ENCODE measurements at places on chromosomes 6 and 20. TPM values are rescaled to one million over a fixed set of nuclear protein-coding genes. Genes with fewer than 3 reads are reported as not detected.
A peak's percentile ranks its signal among the peaks of the same experiment; 100 is the strongest.

GRCh38 chr6:10886691-10887502 is at the start of gene SYCP2L:
SYCP2L (plus strand) TSS chr6:10887052; CDS start chr6:10887127, 75 bp downstream.
- H3K27me3 ChIP-seq: peaks cover 46% of the 10 kb centered on the region
- peak; percentile 29 for DNase-seq
- peaks cover 5% of the 10 kb centered on the region for H3K4me1 ChIP-seq
- H3K27ac ChIP-seq: peak within 1 kb of the TSS; percentile 96

DNA sequence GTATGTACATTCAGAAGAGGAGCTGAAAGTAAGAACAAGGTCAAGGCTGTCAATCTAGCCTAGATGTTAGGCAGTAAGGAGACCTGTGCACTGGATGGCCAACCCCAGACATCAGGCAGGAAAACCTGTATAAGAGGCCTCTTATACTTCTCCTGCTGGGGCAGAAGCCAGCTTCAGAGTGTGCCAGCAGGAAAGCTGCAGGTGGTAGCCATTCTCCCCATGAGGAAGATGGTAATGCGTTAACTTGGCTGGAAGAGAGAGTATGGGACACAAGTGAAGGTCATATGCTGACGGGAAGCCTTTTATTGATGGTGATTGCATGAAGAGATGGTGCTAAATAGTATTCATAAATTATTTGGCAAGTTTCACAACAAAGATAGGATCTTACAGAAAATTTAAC is 20.6 kb downstream of the NHLRC1 start:
- H3K4me1 ChIP-seq: no peaks in the 10 kb centered on the region
- H3K27ac ChIP-seq: no peak overlapping the region
- H3K27me3 ChIP-seq: peaks cover 2% of the 10 kb centered on the region
- H3K4me3 ChIP-seq: no peak overlapping the region

GRCh38 chr6:39867592-39867991 is 66.7 kb downstream of the MOCS1 start:
- DNase-seq: no peak
- H3K36me3 ChIP-seq: no peaks in the 10 kb centered on the region
- no peaks in the 10 kb centered on the region for H3K4me1 ChIP-seq
- no peak overlapping the region for H3K27ac ChIP-seq
- H3K27me3 ChIP-seq: no peaks in the 10 kb centered on the region
- no peak overlapping the region for H3K4me3 ChIP-seq

DNA sequence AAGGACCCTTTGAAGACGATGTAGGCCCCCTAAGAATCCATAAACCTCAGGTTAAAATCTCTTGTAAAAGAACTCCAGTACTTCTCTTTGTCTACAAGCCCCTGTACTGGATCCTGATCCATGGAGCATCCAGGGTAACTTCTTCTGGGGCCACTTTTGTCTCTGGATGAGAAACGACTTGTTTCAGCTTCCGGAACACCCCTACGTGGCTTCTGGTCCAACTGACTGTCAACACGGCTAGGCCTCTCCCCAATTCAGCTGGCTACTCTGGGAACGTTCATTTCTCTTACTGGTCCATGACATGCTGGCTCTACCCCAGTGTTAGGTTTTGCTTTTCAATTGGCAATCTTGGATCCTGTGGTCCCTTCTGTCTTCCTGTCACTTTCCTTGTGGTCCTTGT is 198.0 kb downstream of the BACH2 start:
- H3K27ac ChIP-seq: no peak overlapping the region
- H3K27me3 ChIP-seq: no peaks in the 10 kb centered on the region
- H3K4me1 ChIP-seq: no peaks in the 10 kb centered on the region
- H3K4me3 ChIP-seq: no peak overlapping the region
- DNase-seq: no peak

GRCh38 chr6:95723638-95724037 is 146.3 kb downstream of the MANEA start:
- no peak overlapping the region for H3K4me3 ChIP-seq
- H3K27me3 ChIP-seq: no peaks in the 10 kb centered on the region
- no peak overlapping the region for H3K27ac ChIP-seq
- H3K36me3 ChIP-seq: no peaks in the 10 kb centered on the region

DNA sequence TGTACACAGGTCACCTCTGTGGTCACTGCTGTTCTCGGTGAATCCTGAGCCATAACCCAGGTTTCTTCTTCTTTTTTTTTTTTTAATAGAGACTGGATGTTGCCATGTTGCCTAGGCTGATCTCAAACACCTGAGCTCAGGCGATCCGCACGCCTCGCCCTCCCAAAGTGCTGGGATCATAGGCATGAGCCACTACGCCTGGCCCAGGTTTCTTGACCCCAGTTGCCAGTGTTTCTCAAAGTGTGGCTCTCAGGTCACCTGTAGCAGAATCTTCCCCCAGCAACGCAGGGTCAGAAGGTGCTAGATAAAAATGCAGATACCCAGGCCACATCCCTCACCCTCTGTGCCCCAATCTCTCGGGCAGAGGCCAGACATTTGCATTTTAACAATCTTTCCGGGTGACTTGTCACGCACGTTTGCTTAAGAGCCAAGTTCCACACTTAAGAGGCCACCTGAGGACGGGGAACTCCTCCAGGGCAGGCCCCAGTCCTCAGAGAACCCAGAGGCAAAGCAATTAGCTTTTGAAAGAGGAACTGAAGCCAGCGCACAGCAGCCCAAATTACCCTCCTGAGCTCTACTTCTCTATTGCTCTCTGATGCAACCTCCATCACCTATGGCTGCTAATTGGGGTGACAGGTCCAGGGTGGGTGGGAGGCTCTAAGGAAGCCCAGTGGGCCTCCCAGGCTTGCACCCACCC is 81.8 kb downstream of the NFATC2 start:
- no peak for DNase-seq
- H3K4me3 ChIP-seq: no peak overlapping the region

BHLHE23 gene
- not detected for total RNA-seq

IMPG1 gene
- not detected for total RNA-seq

IRAK1BP1 gene
- total RNA-seq: 10.7 TPM

TBX18 gene
- total RNA-seq: 1.3 TPM

SCUBE3 gene
- 35.3 TPM for total RNA-seq

TCF15 gene
- not detected for total RNA-seq

C6orf58 gene
- total RNA-seq: not detected

OLIG3 gene
- not detected for total RNA-seq

All from progenitor cell of endocrine pancreas (in vitro differentiated cells).